Vagina (tissue), 2 donors: ENCODE measurements at places on chromosomes 12 and 14. TPM values are rescaled to one million over a fixed set of nuclear protein-coding genes. Genes with fewer than 3 reads are reported as not detected.
A peak's percentile ranks its signal among the peaks of the same experiment; 100 is the strongest.

FOXN4 gene
- total RNA-seq: not detected

TRIM9 gene
- 2.2 TPM for total RNA-seq

PPP1R36 gene
- total RNA-seq: not detected

SOAT2 gene
- 0.74 TPM for total RNA-seq

RND1 gene
- 3.9 TPM for total RNA-seq

PZP gene
- not detected for total RNA-seq

TMEM63C gene
- 27.0 TPM for total RNA-seq

DNA sequence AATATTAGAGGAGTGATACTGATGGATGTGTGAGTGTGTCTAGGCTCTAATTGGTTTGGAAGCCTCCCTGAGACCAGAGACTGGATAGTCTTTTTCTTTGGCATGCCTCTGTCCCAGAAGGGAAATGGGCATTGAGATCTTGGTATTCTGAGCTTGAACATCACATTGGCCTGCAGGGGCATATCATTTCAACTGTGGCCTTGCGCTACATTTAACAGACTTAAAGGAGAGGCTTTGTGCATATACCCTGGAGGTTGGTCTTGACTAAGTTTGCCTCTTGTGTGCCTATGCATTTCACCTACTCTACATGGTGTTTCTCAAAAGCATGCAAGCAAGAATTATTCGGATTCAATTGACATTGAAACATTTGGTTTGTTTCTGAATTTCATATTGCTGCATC, 185.4 kb downstream of the TMTC2 start:
- H3K36me3 ChIP-seq: no peaks in the 10 kb centered on the region
- H3K27ac ChIP-seq: no peak overlapping the region
- no peak overlapping the region for H3K4me3 ChIP-seq
- DNase-seq: no peak

- H3K27ac ChIP-seq: no peak overlapping the region
- DNase-seq: no peak
- no peaks in the 10 kb centered on the region for H3K27me3 ChIP-seq
- no peaks in the 10 kb centered on the region for H3K36me3 ChIP-seq
- H3K4me3 ChIP-seq: no peak overlapping the region
- peaks cover 5% of the 10 kb centered on the region for H3K4me1 ChIP-seq
These were observed 79.3 kb upstream of the TSPAN11 start for GRCh38 chr12:30847259-30847658.

DNA sequence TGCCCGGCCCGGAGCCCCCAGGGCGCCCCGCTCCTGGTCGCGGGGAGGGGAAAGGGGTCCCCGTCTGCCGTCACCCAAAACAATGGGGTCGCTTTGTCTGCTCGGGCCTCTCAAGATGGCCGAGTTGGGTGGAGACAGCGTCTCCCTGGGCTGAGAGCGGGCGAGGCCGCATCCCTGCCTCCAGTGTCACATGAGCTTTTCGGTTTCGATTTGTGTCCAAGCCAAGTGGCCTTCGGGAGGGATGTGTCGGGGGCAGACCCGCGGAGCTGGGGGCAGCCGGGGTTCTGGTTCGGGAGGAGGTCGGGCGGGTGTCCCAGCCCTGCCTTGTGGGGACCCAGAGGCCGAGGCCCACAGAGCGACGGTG, 790 bp downstream of the DYNC1H1 start:
- no peaks in the 10 kb centered on the region for H3K36me3 ChIP-seq
- peaks cover 50% of the 10 kb centered on the region for H3K4me1 ChIP-seq
- H3K27ac ChIP-seq: peak overlapping the region; percentile 99
- DNase-seq: no peak
- no peaks in the 10 kb centered on the region for H3K27me3 ChIP-seq
- H3K4me3 ChIP-seq: peak overlapping the region; percentile 97

GRCh38 chr12:56071648-56072047, 8.3 kb upstream of the ERBB3 start:
- no peak for DNase-seq
- H3K27me3 ChIP-seq: no peaks in the 10 kb centered on the region
- no peak overlapping the region for H3K4me3 ChIP-seq
- no peak overlapping the region for H3K27ac ChIP-seq
- no peaks in the 10 kb centered on the region for H3K4me1 ChIP-seq

- H3K27ac ChIP-seq: no peak overlapping the region
- no peaks in the 10 kb centered on the region for H3K27me3 ChIP-seq
- no peak for DNase-seq
- no peak overlapping the region for H3K4me3 ChIP-seq
These were observed 161.1 kb downstream of the NUAK1 start for GRCh38 chr12:105977652-105978051.

DNA sequence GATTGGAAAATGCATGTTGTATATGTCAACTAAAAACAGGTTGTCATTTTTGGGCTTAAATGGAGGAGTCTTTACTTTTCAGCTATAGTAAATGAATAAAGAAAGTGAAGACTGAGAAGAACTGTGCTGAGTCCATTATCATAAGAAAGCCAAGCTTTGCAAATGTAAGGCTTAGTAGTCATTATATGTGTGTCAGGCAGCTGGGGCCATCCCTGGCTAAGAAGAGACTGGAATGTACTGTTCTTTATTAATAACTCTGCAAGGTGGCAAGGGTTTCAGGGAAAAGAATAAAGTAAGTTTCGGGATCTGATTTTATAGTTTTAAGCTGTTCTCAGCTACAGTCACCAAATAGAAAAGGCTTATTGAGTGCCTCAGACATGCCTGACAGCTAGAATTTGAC, 48.7 kb downstream of the SRGAP1 start:
- DNase-seq: no peak
- peaks cover 12% of the 10 kb centered on the region for H3K4me1 ChIP-seq
- H3K27me3 ChIP-seq: no peaks in the 10 kb centered on the region
- H3K4me3 ChIP-seq: no peak overlapping the region
- no peaks in the 10 kb centered on the region for H3K36me3 ChIP-seq

DNA sequence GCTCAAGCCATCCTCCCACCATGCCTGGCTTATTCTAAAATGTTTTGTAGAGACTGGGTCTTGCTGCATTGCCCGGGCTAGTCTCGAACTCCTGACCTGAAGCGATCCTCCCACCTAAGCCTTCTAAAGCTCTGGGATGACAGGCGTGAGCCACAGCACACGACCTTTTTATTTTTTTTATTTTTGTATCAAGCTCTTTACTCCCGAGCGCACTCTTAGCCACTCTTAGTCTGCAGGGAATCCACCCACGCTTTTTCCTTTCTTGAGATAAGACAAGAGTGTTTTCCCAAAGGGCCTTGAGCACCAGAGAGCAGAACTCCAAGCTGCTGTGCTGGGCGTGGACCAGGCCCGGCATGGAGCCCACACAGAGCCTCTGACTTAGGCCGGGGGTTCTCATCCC, 23.4 kb downstream of the MAP1LC3B2 start:
- no peaks in the 10 kb centered on the region for H3K36me3 ChIP-seq
- H3K4me3 ChIP-seq: no peak overlapping the region
- no peaks in the 10 kb centered on the region for H3K4me1 ChIP-seq
- H3K27me3 ChIP-seq: no peaks in the 10 kb centered on the region

GRCh38 chr12:27778206-27778605, 1.8 kb upstream of the KLHL42 start:
- peaks cover 25% of the 10 kb centered on the region for H3K4me1 ChIP-seq

DNA sequence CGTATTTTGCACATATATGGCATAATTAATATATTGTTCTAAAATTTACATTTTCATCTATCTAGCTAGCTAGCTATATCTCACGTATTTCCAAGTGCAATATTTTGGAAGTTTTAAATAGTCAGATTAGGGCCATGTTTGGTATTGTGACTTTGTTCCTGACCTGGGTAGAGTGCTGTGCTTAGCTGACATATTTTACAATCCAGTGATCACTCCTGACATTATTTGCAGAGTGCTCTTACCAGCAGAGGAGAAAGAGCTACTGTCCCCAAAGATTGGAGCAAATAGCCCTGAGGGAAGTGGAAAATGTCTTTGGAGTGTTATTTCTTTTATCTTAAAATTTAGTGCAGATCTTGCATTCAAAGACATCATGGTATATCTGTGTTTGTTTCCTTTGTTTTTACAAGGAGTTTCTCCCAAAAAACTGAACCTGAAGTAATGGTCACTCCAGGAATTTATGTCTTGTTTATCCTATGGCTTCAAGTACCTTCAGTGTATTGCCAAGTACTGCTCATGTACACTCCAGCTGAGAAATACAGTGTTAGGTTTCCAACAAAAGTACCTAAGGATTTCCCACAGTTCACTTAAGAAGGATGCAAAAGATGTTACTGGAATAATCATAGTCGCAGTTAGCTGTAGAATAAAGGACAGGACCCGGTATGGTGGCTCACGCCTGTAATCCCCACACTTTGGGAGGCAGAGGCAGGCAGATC, 49.4 kb upstream of the PSMA6 start:
- no peaks in the 10 kb centered on the region for H3K36me3 ChIP-seq
- no peak for DNase-seq
- no peaks in the 10 kb centered on the region for H3K4me1 ChIP-seq
- no peak overlapping the region for H3K27ac ChIP-seq
- H3K27me3 ChIP-seq: no peaks in the 10 kb centered on the region
- H3K4me3 ChIP-seq: no peak overlapping the region

GRCh38 chr14:54108481-54109471, 152.2 kb upstream of the BMP4 start:
- DNase-seq: no peak
- no peaks in the 10 kb centered on the region for H3K4me1 ChIP-seq
- no peaks in the 10 kb centered on the region for H3K36me3 ChIP-seq
- no peak overlapping the region for H3K27ac ChIP-seq
- no peak overlapping the region for H3K4me3 ChIP-seq
- H3K27me3 ChIP-seq: no peaks in the 10 kb centered on the region

DNA sequence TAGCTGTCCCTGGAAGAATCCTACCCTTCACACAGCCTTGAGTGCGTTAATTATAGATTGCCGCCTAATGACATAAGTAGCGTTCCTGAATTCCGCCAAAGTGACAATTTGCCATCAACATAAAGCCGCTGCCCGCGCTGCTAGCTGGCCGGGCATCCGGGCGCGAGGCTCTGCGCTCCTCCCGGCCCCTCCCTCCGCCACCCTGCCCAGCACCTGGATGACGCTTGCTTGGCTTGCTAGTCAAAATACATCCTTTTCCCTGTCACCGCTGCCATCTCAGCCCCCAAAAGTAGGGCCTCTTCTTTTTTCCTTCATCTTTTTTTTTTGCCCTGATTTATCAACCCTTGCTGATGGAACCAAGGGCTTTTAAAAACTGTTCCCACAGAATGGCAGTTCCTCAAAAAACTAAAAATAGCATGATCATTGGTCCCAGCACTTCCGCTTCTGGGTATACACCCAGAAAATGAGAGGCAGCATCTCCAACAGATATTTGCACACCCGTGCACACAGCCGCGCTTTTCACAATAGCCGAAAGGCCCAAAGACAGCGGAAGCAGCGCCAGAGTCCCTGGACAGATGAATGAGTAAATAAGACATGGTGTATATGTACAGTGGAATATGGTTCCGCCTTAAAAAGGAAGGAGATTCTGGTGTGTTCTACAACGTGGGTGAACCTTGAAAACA, 235.2 kb downstream of the BCL11B start:
- peak overlapping the region; percentile 79 for H3K27ac ChIP-seq
- no peak overlapping the region for H3K4me3 ChIP-seq
- DNase-seq: no peak
- H3K36me3 ChIP-seq: no peaks in the 10 kb centered on the region
- H3K27me3 ChIP-seq: no peaks in the 10 kb centered on the region
